ENCODE measurements at places on chromosomes 6 and 20.

DNA sequence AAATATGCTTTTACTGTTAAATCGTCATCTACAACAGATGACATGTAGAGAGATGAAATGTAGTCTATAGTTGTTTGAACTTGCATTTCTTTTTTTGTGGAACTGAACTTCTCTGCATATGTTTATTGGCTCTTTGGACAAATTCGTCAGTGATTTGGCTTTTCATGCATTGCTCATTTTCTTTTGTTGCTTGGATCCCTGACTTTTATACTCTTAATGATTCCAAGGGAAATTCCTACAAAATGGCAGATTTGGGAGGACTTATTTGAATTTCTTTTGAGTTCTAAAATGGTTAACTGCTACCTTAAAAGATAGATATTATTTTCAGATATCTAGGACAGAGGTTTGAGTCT is 65.4 kb downstream of the UTRN start:
- DNase-seq: no peak

DNA sequence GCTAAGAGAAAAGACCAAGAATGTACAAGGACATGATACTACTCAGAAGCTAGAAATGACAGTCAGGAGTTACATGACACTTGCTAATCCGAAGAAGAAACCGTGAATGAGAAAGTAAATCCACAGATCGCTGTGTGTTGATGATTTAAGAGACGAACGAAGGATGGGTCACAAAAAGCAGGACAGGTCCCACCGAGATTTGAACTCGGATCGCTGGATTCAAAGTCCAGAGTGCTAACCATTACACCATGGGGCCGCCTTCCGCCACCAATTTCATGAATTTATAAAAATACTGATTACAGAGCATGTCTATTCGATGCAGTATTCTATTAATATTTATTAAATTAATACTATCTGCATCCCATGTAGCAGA is 54.0 kb upstream of the BTN3A2 start:
- DNase-seq: no peak

DNA sequence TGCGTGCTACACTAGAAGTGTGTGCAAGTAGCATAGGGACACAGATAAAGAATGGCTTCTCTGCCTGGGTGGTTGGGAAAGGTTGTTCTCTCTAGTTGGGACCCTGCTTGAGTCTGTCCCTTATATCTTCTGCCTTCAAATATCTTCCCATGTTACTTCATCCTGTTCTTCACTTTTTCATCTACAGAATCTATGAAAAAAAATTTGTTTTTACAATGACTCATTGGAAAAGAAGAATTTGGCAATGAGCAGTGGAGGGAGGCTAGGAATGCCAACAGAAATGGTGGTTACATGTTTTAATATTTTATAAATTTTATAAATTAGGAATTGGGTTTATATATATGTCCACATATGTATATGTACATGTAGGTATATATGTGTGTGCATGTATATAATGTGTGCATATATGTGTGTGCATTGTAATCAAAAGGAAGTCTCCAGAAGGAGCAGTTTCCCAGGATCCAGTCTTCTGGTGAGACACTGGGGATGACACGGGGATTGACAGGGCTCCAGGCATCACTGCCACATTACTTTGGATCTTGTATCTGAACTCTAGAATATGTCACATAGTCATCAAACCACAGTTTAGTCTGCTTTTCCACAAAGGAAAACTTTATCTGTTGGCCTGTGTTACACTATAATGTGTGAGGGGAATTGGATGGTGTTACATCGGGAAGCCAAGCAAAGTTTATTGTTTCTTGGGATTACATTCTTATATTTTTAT is 75.3 kb upstream of the RIPOR2 start:
- DNase-seq: no peak

DNA sequence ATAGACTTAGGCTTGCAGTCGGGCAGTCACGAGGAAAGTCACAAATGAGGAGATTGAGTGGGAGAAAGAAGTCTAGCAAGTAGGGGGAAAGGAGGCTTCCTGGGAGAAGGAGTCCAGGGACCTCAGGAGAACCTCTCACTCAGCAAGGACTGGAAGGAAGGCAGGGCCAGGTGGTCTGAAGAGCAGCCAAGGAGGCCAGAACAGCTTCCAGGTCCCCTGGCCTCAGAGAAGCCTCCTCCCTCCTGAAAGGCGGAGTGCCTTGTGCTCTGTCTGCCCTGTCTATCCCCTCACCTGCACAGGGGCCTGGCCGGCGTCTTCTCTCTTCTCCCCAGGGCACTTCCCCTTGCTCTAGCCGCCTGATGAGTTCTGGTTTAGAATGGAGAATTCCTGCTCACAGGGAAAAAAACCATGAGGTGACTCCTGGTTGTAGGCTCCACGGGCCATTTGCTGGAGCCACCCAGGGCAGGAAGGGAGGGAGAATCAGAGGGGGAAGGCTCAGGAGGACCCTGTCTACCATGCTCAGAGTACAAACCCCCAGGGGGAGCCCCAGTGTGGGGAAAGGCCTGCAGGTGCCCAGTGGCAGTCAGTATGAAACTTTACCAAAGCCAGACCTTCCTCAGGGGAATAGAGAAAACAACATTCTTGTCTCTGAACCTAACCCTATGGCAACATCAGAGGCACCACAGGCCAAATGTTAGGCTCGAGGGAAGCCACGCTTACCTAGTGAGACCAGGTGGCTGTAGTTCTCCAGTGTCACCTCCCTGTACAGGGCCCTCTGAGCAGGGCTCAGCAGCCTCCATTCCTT is 11.2 kb downstream of the ZNF337 start:
- DNase-seq: no peak

DNA sequence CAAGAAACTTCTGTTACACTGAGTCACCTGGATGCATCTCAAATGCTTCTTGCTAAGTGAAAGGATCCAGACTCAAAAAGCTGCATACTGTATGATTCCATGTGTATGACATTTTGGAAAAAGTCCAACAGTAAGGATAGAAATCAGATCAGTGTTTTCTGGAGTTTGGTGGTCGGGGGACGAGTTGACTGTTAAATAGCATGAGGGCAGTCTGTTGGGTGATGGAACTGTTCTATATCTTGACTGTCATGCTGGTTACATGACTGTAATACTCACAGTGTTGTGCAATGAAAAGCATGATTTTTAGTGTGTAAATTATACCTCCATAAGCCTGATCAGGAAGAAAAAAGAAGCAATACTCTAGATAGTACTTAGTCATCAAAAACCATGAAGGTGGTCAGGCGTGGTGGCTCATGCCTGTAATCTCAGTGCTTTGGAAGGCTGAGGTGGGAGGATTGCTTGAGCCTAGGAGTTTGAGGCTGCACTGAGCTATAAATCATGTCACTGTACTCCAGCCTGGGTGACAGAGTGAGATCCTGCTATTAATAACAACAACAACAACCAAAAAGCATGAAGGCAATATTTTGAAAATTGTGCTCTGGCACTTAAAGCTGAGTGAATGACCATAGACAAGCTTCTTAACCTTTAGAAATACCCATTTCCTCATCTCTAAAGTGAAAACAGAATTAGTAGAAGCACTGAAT is 30.5 kb upstream of the SASH1 start:
- DNase-seq: no peak

GRCh38 chr6:33771146-33772081 is 17.5 kb downstream of the LEMD2 start:
- peak; percentile 62 for DNase-seq

- DNase-seq: no peak
These were observed 33.3 kb downstream of the SUN5 start for GRCh38 chr20:32970973-32971300.

DNA sequence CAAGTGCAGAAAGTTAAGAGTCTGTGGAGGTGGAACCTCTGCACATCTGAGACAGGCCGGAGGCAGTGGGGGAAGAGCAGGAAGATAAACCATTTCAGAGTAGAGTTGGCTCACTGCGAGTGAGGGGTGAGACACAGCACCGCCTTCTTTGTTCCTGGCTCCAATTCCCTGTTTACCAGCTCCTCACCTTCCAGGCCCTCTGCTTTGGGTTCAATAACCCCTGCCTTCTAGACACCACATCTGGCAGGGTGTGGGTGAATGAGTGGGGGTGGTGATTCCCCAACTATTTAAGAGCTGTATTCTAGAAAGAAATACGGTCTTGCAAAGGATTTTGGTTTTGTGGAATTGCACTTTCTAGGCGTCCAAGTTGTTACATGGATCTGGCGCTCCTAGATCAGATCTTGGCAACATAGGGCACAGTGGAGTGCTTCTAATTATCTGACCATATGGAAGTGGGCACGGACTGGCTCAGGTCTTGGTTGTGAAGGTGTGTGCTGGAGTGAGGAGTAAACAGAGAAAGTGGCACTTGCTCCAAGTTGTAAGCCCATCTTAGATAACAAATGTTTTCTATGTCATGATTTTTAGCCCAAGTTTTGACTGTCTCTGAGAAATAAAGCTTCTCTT is 141.6 kb upstream of the NRN1 start:
- DNase-seq: no peak

DNA sequence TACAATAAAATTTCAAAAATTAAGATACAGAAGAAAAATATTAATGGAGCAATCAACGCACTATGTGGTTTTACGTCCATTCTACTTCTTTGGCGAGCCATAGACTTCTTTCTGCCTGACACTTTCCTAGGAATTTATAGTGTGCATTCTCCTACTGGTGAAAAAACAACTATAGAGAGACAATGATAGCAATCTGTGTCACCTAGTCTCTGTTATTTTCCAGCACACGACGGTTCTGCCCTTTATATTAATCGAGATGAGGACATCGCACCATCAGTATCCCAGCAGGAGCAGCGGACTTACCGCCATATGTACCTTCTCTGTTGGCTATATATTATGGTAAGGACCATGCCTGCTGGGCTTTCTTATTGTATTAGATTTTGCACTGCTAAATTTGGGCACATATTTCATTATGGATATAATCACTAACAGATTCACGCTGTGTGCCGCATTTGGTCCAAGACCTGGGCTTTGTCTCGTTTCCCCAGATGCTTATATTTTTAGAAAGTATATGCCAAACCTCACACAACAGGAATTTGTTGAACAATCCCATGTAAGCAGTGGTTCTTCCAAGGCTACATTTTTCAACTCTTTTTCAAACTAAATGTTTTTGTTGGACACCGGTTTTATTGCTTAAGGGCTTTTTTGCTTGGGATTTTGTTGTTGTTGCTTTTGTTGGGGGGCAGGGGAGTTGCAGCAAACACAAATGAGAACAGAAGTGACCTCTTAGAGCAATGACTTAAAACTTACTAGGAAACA is 166.4 kb downstream of the ADAT2 start:
- no peak for DNase-seq

DNA sequence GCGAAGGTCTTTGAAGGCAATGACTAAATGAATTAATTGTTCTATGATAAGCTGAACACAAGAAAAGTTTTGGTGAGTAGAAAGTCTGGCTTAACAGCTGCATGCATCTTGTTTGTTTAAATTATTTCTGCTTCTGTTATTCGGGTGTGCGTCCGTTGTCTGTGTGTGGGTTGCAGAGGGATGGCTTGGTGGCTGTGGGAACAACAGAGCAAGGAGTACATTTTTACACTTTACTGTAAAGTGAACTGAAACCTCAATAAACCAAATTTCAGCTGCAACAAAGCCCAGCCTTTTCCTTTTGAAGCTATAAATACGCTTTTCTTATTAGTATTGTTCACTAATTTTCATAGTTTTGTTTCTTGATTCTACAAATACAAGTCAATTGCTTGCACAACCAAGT is 3.5 kb upstream of the LAMP5 start:
- DNase-seq: no peak

DNA sequence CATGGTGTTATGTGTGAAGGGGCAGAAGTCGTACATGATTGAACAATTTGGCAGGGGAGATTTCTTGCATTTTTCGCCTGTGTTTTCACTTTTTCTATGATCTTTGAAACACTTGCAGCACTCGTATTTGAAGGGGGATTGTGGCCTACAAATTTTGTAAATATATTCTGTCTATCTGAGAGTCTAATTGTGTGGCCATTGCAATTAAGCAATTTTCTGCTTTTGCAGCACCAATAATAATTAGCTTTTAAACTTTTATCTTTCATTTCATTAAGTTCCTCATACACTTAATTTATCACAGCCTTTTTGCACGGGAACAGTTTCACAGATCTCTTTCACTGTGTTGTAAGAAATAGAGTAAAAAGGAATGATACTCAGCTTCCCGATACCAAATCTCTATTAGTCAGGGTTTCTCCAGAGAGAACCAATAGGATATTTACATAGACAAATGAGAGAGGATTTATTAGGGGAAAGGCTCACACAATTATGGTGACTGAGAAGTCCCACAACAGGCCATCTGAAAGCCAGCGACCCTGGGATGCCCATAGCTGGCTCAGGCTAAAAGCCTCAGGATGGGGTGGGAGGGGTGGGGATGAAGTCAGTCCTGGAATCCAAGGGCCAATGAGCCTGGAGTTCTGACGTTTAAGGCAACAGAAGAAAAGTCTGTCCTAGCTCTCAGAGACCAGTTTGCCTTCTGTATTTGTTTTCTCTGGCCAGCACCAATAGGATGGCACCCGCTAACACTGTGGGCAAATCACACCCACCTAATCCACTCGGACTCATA is 58.3 kb downstream of the KIF6 start:
- DNase-seq: no peak

DNA sequence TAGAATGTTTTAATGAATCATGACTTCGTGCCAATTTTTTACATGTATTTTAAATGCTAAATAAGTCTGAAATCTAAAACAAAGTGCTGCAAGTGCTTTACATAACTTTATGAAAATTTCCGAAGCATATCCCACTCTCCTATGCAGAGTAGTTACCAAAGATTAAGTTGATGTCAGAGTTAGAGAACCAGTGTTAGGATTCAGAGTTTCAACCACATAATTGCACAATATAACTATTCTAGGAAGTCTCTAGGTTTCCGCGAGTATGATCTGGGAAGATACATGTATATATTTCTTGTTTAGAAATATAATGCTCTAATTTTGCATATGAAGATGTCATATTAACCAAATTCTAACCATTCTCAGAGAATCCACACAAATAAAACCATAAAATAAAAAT is 74.8 kb downstream of the ASCC3 start:
- DNase-seq: no peak

DNA sequence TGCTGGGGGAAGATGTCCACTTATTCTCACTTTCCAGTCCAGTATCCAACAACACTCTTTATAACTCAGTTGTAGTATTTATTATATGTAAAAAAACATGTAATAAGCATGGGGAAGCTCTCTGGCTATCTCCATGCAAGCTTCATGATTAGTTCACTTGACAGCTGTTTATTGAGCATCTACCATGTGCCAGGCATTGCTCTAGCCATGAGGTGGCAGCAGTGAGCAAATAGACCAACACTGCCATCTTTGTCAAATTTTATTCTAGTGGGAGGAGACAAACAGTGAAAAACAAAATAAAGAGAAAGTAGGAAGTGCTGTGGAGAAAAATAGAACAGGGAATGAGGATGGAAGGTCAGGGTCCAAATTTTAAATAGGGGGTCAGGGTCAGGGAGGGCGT is 131.8 kb downstream of the CFAP61 start:
- DNase-seq: no peak

DNA sequence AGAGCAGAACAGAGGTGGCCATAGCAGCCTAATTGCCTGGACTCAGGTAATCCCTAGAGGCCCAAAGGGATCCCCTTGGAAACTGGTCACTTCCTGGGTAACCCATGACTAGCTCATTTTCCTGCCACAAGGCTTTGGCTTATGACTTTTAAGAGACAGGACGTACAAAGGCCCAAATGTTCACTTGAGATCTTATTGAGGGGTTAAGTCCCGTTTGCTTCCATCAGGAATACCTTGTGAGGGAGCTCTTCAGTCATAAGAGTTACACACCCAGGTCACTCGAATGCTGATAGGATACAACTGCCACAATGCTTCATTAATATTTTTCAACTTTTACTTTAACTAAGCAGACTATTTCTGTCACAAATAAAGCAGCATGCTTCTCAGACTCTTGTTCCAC is 51.7 kb downstream of the TMEM170B start:
- no peak for DNase-seq
